ENCODE measurements at places on chromosomes 7 and 10.

DNA sequence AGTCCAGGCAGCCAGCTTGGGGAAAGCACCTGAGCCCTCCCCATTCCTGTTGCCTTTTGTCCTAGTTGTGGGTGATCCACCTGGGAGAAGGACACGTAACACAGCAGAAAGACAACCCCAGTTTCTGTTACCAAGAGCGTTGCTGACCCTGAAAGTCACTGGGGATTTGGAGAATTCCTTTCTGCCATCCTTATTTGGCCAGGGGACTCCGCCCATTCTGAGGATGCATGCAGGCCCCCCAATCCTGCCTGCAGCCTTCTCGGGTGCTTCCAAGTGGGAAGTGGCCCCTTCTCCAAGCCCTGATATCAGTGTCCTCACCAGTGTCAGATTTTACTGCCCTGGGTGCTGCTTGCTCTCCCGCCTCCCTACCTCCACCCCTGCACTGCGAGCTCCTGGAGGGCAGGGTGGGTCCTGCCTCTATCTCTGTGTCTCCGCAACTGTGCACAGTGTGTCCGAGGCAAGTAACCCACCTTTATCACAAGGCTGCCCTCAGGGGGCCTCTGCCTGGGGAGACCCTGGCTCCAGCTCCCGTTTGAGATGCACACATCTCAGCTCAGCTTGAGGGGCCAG lies 9.2 kb upstream of the ADCY1 start:
- DNase-seq = no peak

DNA sequence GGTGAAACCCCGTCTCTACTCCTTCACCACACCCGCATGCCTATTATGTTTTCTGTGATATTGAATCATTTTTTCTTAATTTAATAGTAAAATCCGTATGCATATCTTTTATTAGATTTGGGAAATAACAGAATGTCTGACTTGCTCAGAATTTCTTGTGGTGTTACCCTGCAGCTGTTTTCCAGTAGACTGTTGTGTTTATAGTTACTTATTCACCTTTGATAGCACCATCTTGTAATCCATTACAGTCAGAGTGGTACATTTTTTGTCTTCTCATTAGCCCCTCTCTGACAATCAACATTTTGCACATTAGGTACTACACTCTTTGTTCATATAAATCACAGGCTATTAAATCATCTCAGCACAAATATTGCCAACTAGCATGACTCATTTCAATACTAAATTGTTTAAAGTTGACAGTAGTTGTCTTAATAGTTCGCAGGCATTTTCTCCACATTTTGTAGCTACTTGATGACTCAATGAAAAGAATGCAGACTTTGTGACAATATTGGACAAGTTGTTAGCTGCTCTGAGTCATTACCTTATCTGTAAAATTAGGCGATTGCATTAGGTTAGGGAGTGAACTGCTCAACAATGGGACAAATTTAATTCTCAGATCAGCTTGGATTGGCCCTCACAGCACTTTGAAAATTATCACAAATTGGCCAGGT lies 17.8 kb upstream of the SLC16A12 start:
- DNase-seq = no peak

GRCh38 chr7:38410056-38410455 lies 136.6 kb upstream of the TARP start:
- no peak for DNase-seq

DNA sequence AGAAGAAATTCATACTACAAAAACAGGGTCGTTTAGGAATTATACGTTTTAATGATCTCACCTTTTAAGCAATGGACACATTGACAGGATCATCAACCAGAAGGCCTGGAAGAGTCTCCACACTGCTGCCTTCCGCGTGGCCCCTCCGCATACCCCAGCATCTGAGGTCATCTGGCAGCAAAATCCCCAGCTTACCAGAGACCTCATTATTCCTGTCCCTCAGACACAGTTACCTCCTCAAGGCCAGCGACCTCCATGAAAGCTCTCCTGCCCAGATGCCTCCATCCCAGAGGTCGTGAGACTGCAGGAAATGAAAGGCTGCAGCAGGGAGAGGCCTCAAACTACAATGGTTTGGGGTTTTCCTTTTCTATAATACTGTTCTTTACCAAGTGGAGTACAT lies 14.8 kb upstream of the GSAP start:
- no peak for DNase-seq

DNA sequence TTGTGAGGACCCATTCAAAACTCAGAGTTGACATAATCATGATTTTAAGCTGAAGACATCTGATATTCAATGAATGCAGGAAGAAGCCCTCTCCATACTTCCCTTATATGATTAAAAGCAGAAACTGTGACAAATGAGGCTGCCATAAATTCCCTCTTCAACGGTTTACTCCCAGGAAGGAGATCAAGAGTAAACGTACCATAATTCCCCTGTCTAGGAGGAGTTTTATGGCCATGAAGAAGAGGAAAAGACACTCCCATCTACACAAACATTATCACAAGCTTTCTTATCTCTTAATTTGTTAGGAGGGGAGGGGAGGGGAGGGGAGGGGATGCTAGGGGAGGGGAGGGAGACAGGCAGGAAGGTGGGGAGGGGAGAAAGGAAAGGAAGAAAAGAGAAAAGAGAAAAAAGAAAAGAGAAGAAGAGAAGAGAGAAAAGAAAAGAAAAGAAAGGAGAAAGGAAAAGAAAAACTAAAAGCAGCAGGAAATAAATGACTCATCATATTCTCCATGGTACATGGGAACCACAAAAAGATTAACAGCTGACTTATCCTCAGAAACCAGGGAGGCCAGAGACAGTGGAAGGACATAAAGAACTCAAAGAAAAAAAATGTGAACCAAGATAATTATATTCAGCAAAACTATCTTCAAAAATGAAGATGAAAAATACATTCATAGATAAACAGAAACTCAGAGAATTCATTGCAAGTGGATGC lies 121.6 kb downstream of the ALOX5 start:
- DNase-seq = no peak

DNA sequence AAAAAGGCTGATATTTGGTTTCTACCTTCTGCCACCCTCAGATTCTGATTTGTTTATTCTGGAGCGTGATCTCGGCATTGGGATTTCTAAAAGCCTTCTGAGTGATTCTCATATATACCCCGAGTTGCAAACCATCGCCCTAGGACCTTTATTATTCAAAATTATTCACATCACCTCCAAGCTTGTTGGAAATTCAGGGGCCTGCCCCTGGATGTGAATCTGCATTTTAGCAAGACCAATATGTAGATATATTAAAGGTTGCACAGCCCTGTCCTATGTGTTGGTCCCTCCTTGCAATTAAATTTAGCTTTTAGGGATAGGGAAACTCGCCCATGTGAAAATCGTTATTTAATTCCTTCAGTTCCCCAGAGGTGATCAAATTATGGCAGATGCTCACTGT lies 9.0 kb upstream of the CHN2 start:
- DNase-seq = no peak

GRCh38 chr10:103244666-103245271 lies 918 bp upstream of the RPEL1 start:
- DNase-seq = peak; percentile 40

DNA sequence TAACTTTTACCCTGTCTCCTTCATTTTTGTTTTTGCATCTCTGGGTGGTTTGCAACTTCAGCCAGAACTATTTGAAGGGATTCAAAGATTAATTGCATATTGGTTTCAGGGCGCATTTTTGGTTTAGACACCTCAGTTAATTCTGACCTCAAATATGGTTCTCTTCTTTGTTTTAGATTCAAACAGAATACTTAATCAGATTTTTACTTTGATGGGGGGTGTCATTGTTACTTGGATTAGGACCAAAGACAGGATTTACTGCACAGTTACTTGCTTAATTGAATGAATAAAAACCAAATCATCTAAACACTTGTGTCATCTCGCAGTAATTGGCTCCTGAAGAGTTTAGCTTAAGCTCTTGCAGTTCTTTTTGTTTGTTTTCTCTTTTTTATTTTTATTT lies 100.9 kb downstream of the PHTF2 start:
- DNase-seq = no peak
